ENCODE measurements at places on chromosomes 12 and 14.

GRCh38 chr12:27515671-27516070 is 8.3 kb upstream of the PPFIBP1 start:
- no peak for DNase-seq

GRCh38 chr12:31523306-31523705 is 67.6 kb downstream of the DENND5B start:
- DNase-seq, result no peak

- DNase-seq, result no peak
Observed at GRCh38 chr14:83071888-83072501, 1538.3 kb upstream of the SEL1L start.

DNA sequence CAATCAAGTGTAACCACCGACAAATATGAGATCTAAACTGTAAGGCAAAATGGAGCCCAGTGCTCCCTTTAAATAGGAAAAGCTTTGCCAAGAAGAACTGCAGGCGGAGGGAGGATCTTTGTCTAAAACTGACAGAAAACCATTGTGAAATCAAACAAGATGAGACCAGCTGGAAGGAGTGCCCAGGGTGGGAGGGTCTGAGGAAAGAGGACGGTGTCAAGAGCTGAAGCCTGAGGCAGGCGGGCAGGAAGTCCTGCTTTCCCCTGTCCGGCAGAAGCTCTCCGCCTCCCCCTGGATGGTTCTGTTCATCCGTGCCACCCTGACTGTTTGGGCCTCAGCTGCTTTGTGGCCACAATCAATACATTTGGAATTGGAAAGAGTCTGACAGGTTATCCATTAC is 37.5 kb downstream of the CDC42BPB start:
- no peak for DNase-seq

DNA sequence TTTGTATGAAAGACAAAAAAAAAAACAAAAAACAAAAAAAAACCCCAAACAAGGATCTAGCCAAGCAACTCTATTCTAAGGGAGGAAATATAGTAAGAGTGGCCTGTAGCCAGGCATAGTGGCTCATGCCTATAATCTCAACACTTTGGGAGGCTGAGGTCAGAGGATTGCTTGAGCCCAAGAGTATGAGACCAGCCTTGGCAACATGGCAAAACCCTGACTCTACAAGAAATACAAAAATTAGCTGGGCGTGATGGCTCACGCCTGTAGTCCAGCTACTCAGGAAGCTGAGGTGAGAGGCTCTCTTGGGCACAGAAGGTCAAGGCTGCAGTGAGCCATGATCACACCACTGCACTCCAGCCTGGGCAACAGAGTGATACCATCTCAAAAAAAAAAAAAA is 47.9 kb downstream of the TMEM117 start:
- no peak for DNase-seq
